Fibroblast of skin of scalp (primary cell): ENCODE measurements at places on chromosomes 1 and 21.
A peak's percentile ranks its signal among the peaks of the same experiment; 100 is the strongest.

GRCh38 chr1:180912211-180912800, 391 bp upstream of the KIAA1614 start:
- peak; percentile 50 for DNase-seq

DNA sequence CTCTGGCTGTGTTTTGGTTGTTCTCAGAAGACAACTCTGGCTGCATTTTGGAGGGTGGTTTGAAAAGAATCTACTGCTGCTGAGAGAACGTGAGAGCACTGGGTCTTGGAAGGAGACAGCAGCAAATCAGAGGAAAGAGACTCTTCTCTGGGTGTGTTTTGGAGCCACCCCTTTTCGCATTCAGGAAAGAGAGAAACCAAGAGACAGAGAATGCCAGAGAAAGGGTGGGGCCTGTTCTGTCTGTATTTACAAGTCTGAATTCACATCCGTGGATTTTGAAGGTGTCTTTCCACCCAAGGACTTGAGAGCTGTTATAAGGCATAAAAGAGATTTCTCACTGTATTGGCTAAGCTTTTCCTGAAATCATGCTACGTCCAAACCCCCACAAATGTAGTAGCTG, 187.2 kb downstream of the C1orf94 start:
- no peak for DNase-seq

- no peak for DNase-seq
Measured at GRCh38 chr1:40699787-40700186, 8.3 kb downstream of the NFYC start.

DNA sequence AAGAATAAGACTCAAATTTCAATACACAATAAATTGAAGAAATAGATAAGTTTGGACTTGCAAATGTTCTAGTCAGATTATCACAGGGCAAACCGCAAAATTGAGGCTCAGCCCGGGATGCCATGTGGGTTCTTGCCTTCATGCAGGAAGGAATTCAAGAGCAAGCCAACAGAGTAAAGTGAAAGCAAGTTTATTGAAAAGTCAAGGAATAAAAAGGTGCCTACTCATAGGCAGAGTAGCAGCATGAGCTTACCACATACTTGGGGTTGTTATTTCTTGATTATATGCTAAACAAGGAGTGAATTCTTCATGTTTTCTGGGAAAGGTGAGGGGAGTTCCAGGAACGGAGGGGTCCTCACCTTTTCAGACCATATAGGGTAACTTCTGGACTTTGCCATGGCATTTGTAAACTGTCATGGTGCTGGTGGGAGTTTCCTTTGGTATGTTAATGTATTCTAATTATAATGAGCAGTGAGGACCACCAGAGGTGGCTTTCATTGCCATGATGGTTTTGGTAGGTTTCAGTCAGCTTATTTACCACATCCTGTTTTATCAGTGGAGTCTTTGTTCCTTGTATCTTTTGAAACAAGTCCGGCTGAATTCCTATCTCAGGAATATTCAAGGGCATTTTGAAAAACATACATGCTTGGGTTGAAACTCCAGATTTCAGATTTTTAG, 2.0 kb upstream of the OR2AK2 start:
- DNase-seq, result no peak

DNA sequence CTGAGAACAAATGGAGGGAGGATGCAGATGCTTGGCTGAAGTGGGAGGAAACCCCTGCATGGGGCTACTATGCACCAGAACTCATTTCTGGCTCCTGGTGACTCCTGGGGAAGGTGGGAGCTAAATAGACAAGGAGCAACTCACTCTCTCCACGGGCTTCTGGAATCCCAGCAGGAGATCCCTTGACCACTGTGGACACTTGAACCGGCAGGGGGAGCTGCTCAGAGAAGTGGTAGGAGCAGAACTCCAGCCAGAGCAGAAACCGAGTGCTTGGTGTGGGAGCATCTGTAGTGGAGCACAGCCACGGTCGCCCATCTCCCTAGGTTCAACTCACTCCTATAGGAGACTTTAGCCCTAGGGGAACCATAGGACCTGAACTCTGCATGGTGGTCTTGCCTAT, 205.6 kb upstream of the GJB5 start:
- no peak for DNase-seq

DNA sequence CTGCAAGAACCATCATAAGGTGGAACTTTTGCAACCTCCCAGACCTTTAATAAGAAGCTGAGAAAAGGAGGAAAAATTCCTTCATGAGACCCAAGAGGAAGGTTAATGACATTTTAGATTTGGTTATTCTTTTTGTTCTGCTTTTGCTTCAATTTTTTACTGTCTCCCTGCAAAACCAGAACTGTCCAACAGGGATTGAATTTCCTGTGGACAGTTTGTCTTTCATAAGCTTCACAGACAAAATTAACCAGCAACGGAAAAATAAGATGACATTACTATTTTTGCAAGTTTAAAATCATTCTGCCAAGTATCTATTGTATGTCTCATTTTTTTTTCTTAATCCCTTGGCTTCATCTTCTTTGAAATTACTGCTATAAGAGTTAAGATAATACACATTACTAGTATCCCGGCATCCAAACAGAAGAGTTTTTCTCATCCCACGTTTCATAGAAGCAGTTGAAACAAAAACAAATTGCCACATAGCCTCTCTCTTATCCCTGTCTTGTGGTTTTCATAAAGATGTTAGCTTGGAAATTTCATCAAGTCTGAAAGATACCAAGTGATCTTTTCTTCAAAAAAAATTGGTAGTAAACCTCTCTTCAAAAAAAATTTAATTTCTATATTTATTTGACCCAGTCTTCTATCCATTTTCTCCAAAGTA, 465.3 kb upstream of the PTBP2 start:
- no peak for DNase-seq

DNA sequence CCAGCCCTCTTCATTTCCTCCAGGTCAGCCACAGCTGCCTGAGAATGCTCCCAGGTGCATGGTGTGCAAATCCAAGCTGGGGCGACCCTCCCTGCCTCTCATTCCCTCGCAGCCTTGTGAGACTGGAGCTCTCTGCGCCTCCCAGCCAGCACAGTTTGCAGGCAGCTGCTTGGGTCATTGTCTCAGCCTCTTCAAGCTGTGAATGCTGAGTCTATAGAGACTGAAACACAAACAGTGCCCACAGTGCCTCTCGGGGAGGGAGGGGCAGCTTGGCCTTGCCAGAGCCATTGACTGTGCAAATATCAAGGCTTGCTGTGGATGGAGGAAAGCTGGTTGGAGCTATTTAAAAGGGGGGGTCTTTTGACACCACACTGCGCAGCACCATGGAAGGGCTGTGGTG, 10.6 kb downstream of the PLXNA2 start:
- DNase-seq, result no peak

GRCh38 chr1:67824766-67825165, 8.5 kb downstream of the GNG12 start:
- no peak for DNase-seq

DNA sequence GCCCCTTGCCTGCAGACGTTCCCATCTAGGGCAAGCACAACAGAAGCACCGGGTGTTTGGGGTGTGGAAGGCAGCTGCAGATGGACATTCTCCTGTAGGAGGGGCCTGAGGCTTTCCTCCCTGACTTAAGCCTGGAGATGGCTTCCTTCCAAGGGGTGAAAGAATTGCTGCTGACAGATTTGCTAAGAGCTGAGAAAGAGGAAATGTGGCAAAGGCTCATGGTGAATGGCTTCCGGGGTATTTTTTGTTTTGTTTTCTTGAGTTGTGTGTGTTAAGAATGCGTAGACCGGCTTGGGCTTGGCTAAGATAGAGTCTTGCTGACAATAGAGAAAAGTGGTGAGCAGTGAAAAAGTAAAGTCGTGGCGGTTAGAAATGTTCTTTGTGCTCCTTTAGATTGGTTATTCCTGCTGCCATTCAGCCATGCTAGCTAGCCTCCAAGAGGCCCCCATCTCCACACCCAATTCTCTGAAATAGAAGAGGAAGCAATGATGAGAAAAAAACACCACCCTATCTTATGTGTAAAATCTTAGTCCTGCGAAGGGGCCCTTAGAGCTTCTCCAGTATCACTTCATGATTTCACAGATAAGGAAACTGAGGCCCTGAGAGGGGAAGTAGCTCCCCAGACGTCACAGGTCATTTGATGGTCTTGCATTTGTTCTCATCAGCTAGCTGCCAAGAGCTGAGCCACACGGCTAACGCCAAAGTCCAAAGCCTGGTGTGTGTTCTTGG, 36.9 kb downstream of the EIF2D start:
- DNase-seq, result peak; percentile 73

GRCh38 chr1:11841245-11842153, 6.1 kb downstream of the NPPA start:
- DNase-seq, result no peak

DNA sequence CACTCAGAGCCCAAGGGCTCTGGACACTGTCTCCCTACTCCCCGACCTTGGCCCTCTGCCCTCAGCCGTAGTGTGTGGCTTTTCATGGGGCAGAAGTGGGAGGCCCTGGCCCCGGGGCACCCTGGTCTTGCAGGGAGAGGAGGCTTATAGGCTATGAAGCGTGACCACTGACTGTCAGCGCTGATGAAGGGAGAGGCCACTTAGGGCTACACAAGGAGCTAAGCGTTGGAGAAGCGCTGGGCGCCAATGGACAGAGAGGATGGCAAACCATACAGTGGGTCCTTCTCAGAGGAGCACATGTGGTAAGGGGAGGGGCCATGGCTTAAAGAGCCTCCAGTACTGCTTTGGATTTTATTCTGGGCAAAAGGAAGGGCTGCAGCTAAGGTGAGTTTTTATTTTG, 7.9 kb downstream of the CRABP2 start:
- DNase-seq, result no peak

DNA sequence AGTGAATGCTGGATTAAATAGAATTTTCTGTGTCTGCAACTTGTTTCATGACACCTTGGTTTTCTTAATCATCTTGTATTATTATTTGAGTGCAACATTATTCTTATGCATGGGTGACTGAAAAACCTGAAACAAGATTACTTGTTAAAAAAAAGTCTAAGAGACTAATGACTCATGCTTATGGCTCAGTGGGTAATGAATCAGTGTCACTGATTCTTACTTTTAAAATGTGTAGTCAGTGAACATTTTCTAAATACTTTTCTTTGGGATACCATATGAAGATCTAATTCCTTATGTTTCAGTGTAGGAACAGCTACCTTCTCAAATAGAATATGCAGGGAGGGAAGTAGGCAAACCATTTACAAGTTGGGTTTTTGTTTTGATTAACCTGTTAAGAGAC, 65.5 kb downstream of the PRKAA2 start:
- DNase-seq, result peak; percentile 82

GRCh38 chr1:48726557-48727215, 50.0 kb downstream of the BEND5 start:
- no peak for DNase-seq

DNA sequence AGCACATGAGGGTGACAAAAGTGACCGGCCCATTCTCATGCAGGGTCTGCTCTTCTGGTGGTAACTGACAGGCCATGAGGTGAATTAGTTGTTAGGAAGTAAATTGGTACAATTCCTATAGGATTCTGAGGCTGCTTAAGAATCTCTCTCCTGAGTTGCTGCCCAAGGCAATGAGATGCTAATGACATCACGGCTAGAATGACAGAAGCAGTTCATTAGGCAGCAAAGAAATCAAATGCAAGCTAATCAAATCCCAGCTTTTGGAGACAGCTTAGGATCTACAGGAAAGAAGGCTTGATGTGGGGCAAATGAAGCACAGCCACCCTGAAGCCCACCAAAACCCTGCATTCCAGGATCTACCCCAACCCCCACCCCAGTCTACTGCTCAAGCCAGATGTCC, 265.2 kb downstream of the ASTN1 start:
- DNase-seq, result no peak

GRCh38 chr1:25020173-25020845, 90.2 kb upstream of the RUNX3 start:
- DNase-seq, result no peak

DNA sequence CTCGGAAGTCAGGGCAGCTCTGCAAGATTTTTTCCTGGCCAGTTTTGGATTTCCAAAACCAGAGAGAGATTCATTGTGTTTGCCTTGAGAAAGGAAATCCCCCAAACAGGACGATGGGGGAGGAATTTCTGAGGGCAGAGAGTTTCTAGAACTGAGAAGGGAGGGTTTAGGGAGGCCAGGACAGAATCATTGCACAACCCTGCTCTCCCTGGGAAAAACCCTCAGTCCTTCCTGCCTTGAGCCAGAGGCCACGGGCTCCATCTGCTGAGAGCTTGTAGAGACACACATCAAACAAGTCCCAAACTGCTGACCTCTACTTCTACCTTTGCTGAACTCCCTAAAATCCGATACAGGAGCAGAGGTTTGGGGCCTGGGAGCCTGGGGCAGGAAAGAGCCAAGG, 99.7 kb downstream of the NMNAT2 start:
- peak; percentile 87 for DNase-seq

DNA sequence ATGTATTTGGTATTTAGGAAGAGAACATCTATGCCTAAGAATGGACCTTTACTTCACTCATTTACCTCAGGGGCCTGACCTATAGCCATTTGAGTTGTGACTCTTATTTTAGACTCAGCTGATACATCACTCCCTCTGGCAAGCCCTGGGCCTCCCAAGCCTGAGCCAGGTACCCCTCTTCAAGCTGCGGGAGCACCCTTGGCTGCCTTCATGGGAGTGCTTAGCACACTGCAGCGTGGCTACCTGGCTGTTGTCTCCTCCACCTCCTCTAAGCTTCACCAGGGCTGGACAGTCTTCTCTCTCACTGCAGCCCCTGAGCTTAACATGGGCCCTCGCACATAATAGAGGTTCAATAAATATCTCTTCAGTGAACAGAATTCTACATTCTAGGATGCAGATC, 23.5 kb upstream of the LHX4 start:
- DNase-seq, result no peak

DNA sequence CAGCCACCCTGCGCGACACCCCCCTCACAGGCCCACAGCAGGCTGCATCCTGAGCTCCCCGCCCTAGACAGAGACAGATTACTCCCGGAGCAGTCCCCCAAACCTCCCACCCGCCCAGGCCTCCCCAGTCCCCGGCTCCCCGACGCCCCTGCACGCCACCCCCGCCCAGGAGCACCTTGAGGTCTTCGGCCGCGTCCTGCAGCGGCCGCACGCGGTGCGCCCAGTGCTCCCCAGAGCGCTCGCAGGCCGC, 731 bp downstream of the TRIM11 start:
- no peak for DNase-seq

GRCh38 chr1:83799594-83799993, 199.3 kb downstream of the TTLL7 start:
- peak; percentile 47 for DNase-seq

DNA sequence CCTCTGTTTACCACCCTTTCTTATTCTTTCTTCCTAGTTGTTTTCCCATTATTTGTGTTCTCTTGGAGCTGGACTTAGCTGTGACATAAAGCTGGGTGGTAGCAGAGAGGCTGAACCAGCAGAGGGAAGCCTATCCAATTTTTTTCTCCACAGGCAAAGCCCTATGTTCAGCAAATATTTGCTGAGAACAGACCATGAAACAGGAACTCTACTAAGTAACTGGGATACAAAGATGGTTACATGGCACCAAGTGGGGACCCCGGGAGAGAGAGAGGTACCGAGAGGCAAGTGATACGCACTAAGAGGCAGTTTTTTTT, 6.6 kb downstream of the CFAP141 start:
- DNase-seq, result no peak

DNA sequence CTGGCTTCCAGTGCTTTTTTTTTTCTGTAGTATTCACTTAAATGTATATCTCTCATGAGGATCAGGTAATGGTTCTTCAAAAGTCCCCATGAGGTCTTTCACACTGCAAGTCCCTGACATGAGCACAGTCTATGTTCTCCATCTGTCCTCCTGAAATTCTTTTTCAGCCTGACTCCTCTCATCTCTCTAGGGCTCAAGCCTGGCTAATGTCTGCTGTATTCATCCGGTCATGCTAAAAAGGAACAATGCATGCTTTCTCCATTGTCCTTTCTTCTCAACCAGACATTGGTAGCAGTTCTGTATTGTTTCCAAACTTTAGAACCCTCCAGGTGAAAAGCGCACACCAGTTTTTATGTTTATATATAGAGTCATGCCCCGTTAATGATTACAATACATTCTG, 368.3 kb upstream of the OLFM3 start:
- no peak for DNase-seq

GRCh38 chr1:56525489-56526041, 53.8 kb downstream of the PLPP3 start:
- peak; percentile 50 for DNase-seq
